Suprapubic skin (tissue), 4 donors: ENCODE measurements at places on chromosomes 5 and 9. TPM values are rescaled to one million over a fixed set of nuclear protein-coding genes. Genes with fewer than 3 reads are reported as not detected.

DNA sequence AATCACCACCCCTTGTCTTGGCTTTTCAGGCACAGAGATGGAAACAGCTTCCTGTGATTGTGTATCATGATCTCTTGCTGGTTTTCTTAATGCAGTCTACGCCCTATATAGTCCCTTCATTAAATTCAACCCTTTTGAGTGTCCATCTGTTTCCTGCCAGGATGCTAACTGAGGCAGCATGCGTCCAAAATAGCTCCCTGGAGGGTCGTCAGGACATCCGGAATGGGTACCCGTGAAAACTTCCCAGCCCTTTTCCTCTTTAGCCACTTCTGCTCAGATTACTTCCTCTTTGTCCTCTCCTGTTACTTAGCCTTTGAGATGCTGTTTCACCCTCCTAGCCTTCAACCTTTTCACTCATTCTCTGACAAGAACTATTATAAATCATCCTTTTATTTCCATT, 79.8 kb upstream of the KLF9 start:
- H3K36me3 ChIP-seq, result no peaks in the 10 kb centered on the region
- H3K4me3 ChIP-seq, result no peak overlapping the region
- H3K4me1 ChIP-seq, result peaks cover 27% of the 10 kb centered on the region
- no peaks in the 10 kb centered on the region for H3K27me3 ChIP-seq
- DNase-seq, result no peak

DNA sequence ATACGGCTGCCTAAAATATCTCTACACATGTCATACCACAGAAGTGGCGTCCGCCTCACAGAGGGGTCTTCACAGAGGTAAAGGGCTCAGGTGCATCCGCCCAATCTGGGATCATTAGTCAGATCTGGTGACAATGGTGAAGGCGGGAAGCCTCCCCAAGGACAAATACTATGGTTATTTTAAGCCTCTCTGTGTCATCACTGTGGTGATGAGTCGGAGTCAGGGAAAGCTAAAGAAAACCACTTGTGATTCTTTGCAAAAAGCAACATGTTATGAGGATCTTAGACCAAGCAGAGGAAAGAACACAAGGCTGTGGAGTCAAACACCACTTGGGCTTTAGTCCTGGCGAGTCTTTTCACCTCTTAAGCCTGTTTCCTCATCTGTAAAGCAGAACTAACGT, 190.4 kb downstream of the DRD1 start:
- H3K36me3 ChIP-seq, result no peaks in the 10 kb centered on the region
- no peak overlapping the region for H3K4me3 ChIP-seq
- H3K27me3 ChIP-seq, result no peaks in the 10 kb centered on the region
- no peak for DNase-seq
- H3K27ac ChIP-seq, result no peak overlapping the region

Gene THBS4
- 0.57 TPM for total RNA-seq

Gene IL31RA
- 0.89 TPM for total RNA-seq

GRCh38 chr5:150350524-150351344, 6.8 kb upstream of the TCOF1 start:
- no peaks in the 10 kb centered on the region for H3K4me1 ChIP-seq
- H3K4me3 ChIP-seq, result no peak overlapping the region
- H3K27ac ChIP-seq, result no peak overlapping the region
- DNase-seq, result no peak
- no peaks in the 10 kb centered on the region for H3K27me3 ChIP-seq

GRCh38 chr9:129423216-129423615, 197.7 kb downstream of the C9orf50 start:
- no peaks in the 10 kb centered on the region for H3K36me3 ChIP-seq
- H3K27ac ChIP-seq, result no peak overlapping the region
- no peaks in the 10 kb centered on the region for H3K27me3 ChIP-seq
- no peak overlapping the region for H3K4me3 ChIP-seq

DNA sequence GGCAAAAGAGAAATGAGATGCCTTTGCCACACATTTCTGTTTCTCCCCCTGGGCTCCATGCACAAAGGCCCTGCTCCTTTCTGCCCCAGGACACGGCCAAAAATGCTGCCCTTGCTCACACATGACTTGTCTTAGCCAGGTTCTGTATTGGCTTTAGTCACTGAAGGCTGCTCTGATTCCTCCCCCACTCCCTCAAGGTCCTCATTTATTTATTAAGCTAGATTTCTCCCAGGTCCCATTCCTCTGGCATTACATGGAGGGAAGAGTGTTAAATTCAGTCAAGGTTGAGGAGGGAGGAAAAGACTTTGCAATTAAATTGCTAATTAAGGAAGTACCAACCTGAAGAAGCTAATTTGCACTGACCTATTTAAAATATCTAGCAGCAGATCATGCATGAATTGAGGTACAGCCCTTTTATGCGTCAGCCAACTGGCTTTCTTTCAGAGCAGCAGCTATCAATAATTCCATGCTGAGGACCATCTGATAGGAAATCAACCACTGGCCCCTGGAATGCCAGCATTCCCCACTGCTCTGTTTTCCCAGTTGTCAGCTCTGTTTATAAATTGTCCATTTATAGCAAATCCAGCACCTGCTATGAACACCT, 81.2 kb upstream of the MAP3K1 start:
- no peaks in the 10 kb centered on the region for H3K36me3 ChIP-seq
- DNase-seq, result no peak
- peaks cover 40% of the 10 kb centered on the region for H3K4me1 ChIP-seq
- no peak overlapping the region for H3K4me3 ChIP-seq

DNA sequence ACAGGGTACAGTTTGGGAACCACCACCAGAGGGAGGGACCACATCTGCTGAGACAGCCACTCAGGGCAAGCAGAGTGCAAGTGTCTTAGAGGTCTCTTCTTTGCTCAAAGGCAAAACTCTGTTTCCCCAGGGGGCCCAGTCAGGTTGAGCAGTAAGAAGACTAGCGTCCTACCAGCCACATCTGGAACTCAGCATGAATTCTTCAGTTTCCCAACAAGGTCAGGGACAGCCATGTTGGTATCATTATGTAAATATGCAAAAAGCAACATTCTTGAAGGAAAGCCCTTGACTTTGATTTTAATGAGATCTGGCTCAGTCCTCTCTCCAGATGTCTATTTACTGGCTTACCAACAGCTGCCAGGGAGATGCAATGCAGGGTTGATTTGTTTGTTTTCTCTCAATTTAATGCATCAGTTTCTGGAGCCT, 46.7 kb downstream of the TGFBI start:
- H3K27me3 ChIP-seq, result no peaks in the 10 kb centered on the region
- H3K36me3 ChIP-seq, result no peaks in the 10 kb centered on the region
- H3K27ac ChIP-seq, result no peak overlapping the region
- DNase-seq, result no peak
- H3K4me1 ChIP-seq, result peaks cover 5% of the 10 kb centered on the region
- no peak overlapping the region for H3K4me3 ChIP-seq
